Large intestine (tissue), 12 donors: ENCODE measurements at places on chromosomes 3 and 15. TPM values are rescaled to one million over a fixed set of nuclear protein-coding genes. Genes with fewer than 3 reads are reported as not detected.

The C15orf62 gene
- 5.4 TPM for polyA plus RNA-seq

The TMEM207 gene
- 2.9 TPM for polyA plus RNA-seq

The NR2E3 gene
- polyA plus RNA-seq: 0.54 TPM

The TRAIP gene
- polyA plus RNA-seq: 7.4 TPM

The TPRG1 gene
- 0.64 TPM for polyA plus RNA-seq

DNA sequence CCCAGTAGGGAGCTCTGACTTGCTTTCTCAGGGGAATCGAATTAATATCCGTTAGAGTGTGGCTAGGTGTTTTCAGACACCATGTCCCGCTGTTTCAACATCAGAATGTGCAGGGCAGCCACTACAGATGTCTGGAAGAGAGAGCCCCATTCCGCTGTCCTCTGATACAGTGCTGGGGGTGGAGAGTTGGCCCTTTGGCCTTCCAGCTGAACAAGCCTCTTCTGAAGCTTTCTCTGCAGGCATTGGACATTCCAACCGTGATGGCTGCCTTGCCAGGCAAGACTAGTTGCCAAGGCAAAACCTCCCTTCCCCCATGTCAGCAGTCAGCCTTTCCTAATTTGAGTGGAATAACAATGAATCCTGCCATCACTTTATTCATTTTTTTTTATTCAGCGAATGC is 1.5 kb downstream of the FAH start:
- H3K27ac ChIP-seq: peak overlapping the region; percentile 84
- H3K4me1 ChIP-seq: peaks cover 26% of the 10 kb centered on the region
- H3K36me3 ChIP-seq: peaks cover 11% of the 10 kb centered on the region

GRCh38 chr3:150965436-150965835 is 7.1 kb downstream of the CLRN1 start:
- H3K36me3 ChIP-seq: no peaks in the 10 kb centered on the region
- H3K4me3 ChIP-seq: no peak overlapping the region
- H3K27ac ChIP-seq: no peak overlapping the region
- H3K4me1 ChIP-seq: no peaks in the 10 kb centered on the region
- no peaks in the 10 kb centered on the region for H3K27me3 ChIP-seq

- DNase-seq: no peak
- H3K4me1 ChIP-seq: no peaks in the 10 kb centered on the region
- H3K4me3 ChIP-seq: no peak overlapping the region
- no peaks in the 10 kb centered on the region for H3K27me3 ChIP-seq
Observed at GRCh38 chr3:5694266-5694665, 506.8 kb downstream of the EDEM1 start.

DNA sequence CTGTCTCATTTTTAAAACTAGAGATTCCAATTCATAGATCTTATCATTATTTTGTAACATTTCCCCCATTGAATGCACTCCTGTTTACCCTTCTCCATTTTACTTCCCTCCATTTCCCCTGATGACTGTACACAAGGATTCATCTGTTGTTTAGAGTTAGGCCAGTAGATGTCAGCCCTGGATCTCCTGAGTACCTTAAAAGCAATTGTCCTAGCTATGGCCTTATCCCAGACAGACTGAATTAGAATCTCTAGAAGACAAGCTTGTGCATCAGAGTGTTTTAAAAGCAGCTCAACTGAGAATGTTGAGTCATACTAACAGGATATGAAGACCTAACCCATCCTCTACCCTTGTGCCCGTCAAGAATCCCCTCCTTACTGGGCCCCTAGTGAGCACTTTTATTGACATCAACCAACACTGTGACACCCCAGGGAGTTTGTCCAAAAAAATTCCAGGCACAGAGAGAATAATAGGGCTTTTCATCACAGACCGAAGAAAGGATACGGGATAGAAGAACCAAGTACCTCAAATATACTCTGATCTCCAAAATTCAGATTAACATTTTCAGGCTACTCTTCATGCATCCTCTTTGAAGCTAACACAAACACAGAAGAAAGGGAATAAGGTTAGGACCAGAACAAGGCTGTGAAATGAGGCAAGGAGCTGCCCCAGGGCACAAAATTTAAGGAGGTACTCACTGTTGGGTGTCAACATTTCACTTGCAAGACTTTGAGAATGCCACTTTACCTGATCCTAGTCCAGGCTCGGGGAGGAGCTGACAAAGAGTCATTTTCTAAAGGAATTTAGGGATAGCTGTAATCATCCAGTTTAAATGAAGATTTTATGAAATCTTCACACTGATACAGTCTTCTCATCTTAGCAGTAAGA is 17.1 kb downstream of the ZBED2 start:
- H3K4me3 ChIP-seq: no peak overlapping the region
- no peaks in the 10 kb centered on the region for H3K36me3 ChIP-seq
- H3K27ac ChIP-seq: no peak overlapping the region
- H3K27me3 ChIP-seq: no peaks in the 10 kb centered on the region
- no peaks in the 10 kb centered on the region for H3K4me1 ChIP-seq
- DNase-seq: peak; percentile 20

DNA sequence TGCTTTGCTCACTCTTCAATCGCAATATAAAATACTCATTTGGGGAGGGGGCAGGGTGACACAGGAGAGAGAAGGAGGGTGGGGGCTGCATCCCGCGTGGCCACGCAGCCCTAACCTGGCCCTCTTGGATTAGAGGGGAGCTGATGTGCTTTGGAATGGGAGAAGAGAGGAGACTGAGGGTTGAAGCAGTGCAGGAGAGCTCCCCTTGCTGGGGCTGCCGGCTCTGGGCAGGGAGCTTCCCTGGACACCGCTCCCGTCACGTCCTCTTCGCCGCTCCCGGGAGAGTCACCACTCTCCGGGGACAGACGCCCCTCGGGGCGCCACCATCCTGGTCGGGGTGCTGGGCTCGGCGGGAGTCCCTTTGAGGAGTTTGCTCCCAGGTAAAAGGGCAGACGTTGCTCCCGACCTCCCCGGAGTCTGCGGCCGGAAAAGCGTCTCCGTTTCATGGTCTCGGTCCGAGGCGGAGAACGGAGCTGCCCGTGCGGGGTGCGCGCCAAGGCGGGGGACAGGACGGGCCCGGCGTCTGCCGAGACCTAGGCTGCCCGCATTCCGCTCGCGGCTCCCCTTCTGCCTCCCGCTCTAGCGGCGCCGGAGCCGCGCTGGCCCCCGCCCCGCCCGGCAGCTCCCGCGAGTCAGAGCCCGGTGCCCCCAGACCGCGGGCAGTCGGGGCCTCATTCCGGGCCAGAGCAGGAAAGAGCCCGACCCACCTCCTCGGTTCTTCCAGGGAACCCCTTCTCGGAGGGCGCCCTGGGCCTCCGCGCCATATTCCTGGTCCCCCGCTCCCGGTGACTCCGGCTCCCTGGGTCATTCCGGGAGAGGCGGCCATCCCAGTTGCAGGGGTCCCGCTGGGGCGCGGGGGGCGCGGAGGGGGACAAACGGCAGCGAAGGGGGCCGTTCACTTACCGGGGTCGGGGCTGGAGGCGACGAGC is 603 bp downstream of the SLC7A14 start:
- H3K4me1 ChIP-seq: no peaks in the 10 kb centered on the region
- peak overlapping the region; percentile 36 for H3K4me3 ChIP-seq
- H3K27ac ChIP-seq: no peak overlapping the region
- no peaks in the 10 kb centered on the region for H3K36me3 ChIP-seq

DNA sequence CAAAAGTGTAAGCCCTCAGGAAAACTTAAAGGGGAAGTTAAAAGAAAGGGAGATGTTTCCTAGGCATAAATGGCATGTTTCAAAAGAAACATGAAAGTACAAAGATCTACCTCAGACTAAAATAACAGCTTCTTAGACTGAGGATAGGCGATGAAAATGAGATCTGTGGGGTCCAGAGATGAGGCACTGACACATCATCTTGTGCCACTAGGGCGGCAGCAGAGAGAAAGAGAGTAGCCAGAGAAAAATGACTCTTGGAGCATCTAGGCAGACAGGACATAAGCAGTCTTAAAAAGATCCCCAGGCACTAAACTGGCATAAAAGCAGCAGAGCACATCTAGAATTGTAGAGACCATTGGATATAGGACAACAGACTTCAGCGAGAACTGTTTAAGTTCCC is 42.5 kb upstream of the RFX7 start:
- no peaks in the 10 kb centered on the region for H3K36me3 ChIP-seq
- H3K27ac ChIP-seq: no peak overlapping the region
- no peak overlapping the region for H3K4me3 ChIP-seq
- H3K27me3 ChIP-seq: no peaks in the 10 kb centered on the region
- H3K4me1 ChIP-seq: no peaks in the 10 kb centered on the region

DNA sequence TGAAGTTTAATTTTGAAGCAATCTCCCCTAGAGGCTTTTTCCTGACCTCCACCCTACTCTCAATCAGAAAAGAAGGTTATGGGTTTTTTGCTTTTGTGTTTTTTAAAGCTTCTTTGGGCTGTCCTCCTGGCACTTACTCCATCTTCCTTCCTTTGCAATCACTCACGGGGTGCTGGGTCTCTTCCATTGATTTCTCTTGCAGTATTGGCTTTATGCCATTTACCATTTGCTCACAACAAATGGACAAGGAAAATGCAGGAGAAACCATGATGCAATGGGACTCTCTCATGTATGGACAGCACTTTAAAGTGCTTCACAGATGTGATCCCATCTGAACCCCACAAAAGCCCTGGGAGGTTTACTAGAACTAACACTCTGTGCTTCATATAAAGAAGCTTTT is 57.5 kb downstream of the SST start:
- H3K4me1 ChIP-seq: no peaks in the 10 kb centered on the region
- no peaks in the 10 kb centered on the region for H3K36me3 ChIP-seq
- H3K27ac ChIP-seq: no peak overlapping the region
- no peak for DNase-seq
- H3K27me3 ChIP-seq: no peaks in the 10 kb centered on the region

- no peaks in the 10 kb centered on the region for H3K4me1 ChIP-seq
- H3K36me3 ChIP-seq: no peaks in the 10 kb centered on the region
- H3K27me3 ChIP-seq: no peaks in the 10 kb centered on the region
- DNase-seq: no peak
- H3K4me3 ChIP-seq: no peak overlapping the region
- no peak overlapping the region for H3K27ac ChIP-seq
Observed at GRCh38 chr3:111592143-111592542, 3.0 kb downstream of the ZBED2 start.

GRCh38 chr3:53485675-53486403 is 8.6 kb upstream of the CACNA1D start:
- H3K36me3 ChIP-seq: no peaks in the 10 kb centered on the region
- H3K27me3 ChIP-seq: no peaks in the 10 kb centered on the region
- H3K4me3 ChIP-seq: no peak overlapping the region
- H3K4me1 ChIP-seq: peaks cover 51% of the 10 kb centered on the region
- H3K27ac ChIP-seq: no peak overlapping the region

DNA sequence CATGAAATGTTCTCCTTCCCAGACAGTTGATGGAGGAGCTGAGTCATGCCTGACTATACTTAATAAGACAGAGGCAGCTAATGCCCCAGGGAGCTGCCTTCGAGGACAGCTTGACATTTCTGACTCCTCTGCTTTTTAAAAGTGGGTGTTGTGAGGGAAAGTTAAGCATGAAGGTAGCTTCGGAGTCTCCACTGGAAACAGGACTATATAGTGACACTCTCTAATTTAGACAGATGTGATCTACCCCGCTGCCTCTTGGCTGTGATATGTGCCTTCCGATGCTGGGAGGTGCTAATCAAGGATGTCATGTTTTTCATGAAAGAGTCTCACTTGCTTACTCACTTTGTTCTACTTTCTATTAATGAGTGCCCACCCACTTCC is 72.7 kb downstream of the IL1RAP start:
- no peak overlapping the region for H3K27ac ChIP-seq
- H3K4me3 ChIP-seq: no peak overlapping the region
- DNase-seq: no peak
- H3K36me3 ChIP-seq: no peaks in the 10 kb centered on the region
- no peaks in the 10 kb centered on the region for H3K27me3 ChIP-seq

- H3K27me3 ChIP-seq: no peaks in the 10 kb centered on the region
- peaks cover 48% of the 10 kb centered on the region for H3K36me3 ChIP-seq
- no peak overlapping the region for H3K4me3 ChIP-seq
- peaks cover 3% of the 10 kb centered on the region for H3K4me1 ChIP-seq
Observed at GRCh38 chr15:62777671-62778070, 264.9 kb upstream of the TPM1 start.

GRCh38 chr3:35500641-35501350 is 138.5 kb upstream of the ARPP21 start:
- DNase-seq: no peak
- no peak overlapping the region for H3K4me3 ChIP-seq
- no peaks in the 10 kb centered on the region for H3K4me1 ChIP-seq

- H3K27ac ChIP-seq: no peak overlapping the region
- H3K27me3 ChIP-seq: no peaks in the 10 kb centered on the region
- H3K4me1 ChIP-seq: peaks cover 4% of the 10 kb centered on the region
- peaks cover 15% of the 10 kb centered on the region for H3K36me3 ChIP-seq
- H3K4me3 ChIP-seq: no peak overlapping the region
- no peak for DNase-seq
Observed at GRCh38 chr3:171644681-171645080, 165.6 kb downstream of the PLD1 start.

DNA sequence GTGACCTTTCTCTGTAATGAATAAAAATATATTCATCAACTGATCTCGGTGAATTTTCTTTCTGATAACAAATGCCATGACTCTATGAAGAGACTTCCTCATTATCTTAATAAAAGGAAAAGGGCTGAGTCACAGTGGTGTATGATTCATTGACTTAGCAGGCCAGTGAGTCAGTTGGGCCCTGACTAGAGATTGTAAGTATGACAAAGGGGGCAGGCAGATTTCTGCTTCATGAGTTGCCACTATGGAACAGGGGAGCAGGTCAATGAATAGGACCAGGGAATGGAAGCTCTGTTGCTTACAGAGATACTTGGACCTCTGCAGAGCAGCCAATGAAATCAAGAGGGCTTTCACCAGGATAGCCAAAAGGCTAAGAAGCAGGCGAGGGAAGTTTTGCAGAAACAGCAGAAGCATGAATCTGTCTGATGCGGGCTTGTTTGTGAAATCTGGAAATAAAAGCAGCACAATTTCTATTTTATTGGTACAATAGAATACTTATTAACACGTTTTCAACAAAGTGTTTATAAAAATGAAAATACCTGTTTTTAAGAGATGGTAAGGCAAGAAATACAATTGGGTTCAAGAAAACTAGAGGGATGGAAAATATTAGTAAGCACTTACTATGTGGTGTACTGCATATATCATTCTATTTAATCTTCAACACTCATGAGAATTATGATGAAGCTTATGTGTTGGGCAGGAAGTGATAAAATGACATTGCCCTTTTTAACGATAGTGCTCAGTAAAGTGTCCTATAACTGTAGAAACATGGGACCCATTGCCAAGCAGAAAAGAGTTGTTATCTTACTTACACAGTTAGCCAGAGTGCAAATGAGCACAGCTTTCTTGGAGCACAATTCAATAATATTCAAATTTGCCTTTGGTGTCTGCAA is 169.8 kb upstream of the MYRIP start:
- H3K27me3 ChIP-seq: peaks cover 3% of the 10 kb centered on the region
- DNase-seq: no peak
- H3K27ac ChIP-seq: no peak overlapping the region
- no peaks in the 10 kb centered on the region for H3K36me3 ChIP-seq

- no peaks in the 10 kb centered on the region for H3K27me3 ChIP-seq
- no peak for DNase-seq
- H3K4me1 ChIP-seq: no peaks in the 10 kb centered on the region
- H3K36me3 ChIP-seq: no peaks in the 10 kb centered on the region
- no peak overlapping the region for H3K27ac ChIP-seq
- no peak overlapping the region for H3K4me3 ChIP-seq
Observed at GRCh38 chr3:145727476-145727875, 433.5 kb downstream of the PLOD2 start.

GRCh38 chr3:45219694-45220093 is 6.4 kb downstream of the TMEM158 start:
- no peak overlapping the region for H3K27ac ChIP-seq
- no peaks in the 10 kb centered on the region for H3K4me1 ChIP-seq
- peaks cover 46% of the 10 kb centered on the region for H3K27me3 ChIP-seq
- no peak for DNase-seq
- no peak overlapping the region for H3K4me3 ChIP-seq
